ENCODE measurements at places on chromosomes 12 and 14.

GRCh38 chr14:96249029-96249428 lies 7.0 kb upstream of the BDKRB1 start:
- no peak for DNase-seq

DNA sequence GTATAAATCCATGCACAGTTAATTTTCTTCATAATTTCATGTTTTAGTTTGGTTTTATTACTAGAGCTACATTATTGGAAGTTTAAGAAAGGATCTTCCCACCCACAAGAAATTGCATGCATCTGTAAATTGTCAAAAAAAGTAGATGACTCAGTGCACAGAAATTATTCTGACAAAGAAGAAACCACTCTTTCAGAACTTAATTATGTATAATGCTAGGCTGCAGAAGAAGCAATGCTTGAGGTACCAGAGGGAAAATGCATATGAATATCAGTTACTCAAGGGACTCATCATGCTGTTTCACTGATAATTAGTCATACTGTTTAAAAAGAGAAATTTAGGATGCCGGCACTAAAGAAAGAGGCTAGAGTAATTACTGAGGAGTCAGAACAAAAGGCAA lies 147.0 kb downstream of the SLC16A7 start:
- DNase-seq = no peak

DNA sequence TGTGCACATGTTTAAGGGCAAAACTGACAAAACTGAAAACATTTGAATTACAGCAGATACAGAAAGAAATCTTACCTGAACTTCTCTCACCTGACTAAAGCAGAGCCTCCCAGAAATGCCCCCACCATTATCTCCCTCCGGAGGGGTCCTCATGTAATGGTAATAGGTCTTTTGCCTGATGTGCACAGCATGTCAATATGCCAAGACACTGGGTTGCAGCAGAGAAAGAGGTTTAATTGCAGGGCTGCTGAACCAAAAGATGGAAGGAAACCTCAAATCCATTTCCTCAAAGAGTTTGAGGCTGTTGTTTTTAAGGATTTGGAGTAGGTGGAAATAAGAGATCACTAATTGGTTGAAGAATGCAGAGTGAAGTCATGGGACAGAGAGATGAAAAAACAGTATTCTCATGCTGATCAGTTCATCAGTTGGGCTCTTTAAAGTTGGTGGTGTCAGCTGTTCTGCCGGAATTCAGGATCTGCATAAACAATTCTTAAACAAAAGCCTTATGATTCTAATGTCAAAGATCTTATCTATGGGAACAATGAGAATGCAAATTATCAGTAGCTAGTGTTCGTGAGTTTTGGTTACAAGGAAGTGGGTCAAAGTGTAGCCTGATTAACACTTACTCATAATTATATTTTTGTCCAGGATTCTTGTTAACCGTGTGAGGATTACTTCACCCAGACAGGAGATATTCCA lies 18.2 kb downstream of the ANG start:
- DNase-seq = peak; percentile 59

GRCh38 chr12:70330158-70330557 lies 35.9 kb upstream of the KCNMB4 start:
- DNase-seq = no peak

- no peak for DNase-seq
These were observed 9.0 kb downstream of the ASIC1 start for GRCh38 chr12:50066402-50066801.

- no peak for DNase-seq
These were observed 642 bp downstream of the SLC38A2 start for GRCh38 chr12:46371718-46372543.

DNA sequence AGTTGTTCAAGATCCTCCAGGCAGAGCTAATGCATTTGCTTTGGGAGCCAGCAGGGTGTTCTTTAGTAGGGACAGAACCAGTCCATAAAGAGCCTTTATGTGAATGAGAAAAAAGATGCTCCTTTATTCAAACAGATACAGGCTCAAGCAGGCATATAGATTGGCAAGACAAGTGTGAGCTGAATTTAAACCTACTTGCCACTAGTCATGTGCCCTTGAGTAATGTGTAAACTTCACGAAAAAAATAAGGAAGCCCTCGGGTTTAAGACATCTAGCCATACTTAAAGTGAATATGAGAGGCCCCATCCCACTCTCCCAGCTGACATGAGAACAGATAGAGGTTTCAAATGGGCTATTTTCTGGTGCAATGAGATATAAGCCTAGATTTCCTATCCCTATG lies 43.1 kb upstream of the STRAP start:
- DNase-seq = no peak

DNA sequence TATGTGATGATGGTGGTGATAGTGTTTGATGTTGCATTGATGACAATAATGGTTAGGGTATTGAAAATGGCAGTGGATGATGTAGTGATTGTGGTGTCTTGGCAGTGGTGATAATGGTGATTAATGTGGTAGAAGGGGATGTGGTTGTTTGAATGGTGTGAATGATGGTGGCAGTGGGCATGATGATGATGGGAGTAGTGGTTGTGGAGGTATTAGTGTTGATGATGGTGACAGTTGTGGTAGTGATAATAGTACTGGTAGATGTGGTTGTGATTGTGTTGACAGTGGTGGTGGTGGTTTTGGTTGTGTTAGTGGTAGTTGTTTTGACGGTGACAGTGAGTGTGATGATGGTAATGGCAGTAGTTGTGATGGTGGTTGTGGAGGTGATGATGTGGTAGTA lies 1049.0 kb downstream of the VRK1 start:
- DNase-seq = no peak

DNA sequence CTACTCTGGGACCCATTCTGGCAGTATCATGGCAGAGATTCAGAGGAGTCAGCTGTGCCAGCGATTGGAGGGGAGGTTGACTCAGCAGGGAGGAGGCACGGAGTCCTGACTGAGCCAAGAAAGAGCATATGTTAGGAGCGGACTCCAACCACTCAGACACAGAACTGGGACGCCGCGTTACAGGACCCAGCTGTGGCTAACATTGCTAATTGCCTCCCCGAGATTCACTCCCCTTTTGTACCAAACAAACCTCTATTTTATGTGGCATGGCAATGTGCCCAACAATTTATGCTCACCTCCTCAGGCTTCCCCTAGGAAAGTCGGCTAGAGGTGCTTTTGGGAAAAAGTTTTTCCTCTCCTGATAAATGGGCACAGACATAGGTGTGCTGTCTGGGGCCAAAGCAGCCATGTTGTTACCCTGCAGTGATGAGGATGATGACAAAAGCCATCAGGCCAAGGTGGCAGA lies 15.2 kb upstream of the CLIP1 start:
- DNase-seq = no peak

DNA sequence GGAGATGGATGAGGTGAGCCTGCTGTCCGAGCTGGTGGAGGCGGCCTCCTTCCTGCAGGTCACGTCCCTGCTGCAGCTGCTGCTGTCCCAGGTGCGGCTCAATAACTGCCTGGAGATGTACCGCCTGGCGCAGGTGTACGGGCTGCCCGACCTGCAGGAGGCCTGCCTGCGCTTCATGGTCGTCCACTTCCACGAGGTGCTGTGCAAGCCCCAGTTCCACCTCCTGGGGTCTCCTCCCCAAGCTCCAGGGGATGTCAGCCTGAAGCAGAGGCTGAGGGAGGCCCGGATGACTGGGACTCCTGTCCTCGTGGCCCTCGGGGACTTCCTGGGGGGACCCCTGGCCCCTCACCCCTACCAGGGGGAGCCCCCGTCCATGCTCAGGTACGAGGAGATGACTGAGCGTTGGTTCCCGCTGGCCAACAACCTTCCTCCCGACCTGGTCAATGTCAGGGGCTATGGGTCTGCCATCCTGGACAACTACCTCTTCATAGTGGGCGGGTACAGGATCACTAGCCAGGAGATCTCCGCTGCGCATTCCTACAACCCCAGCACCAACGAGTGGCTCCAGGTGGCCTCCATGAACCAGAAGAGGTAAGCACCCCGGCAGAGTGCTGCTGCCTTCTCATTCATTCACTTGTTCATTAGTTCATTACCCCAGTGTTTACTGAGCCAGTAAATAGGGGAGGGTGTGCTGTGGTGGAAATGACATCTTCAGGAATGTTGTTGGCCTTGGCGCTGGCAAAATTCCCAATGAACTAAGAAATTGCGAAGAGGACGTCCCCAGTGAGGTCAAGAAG lies 774 bp upstream of the MANSC4 start:
- DNase-seq = no peak

DNA sequence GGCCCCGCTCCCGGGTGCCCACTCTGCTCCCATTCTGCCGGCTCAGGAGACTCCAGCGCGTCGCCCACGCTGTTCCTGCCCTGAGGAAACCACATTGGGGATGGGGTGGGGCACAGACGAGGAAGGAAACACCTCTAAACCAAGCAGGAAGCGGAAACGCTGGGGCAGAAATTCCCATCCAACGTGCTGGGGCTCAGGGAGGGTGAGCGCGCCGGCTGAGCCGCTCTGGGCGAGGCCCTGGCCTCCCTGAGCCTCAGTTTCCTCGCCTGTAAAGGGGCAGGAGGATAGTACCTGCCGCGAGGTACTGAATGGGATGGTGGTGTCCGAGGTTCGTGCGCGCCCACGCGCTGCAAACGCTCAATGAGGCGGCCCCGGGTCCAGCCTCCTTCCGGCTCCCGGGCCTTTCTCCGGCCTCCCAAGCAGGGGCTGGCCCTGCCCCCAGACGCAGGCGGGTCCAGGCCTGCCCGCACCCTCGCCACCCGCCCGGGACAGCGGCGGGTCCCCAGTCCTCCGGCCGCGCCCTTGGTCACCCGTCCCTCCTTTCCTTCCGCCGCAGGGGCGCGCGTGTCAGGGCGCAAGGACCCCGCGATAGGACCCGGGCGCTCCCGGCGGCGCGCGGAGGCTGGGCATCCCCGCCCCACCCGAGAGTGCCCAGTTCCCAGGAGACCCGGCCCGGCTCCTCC lies 673 bp downstream of the BEGAIN start:
- DNase-seq = no peak

GRCh38 chr14:67010602-67011001 lies 178.6 kb upstream of the GARIN2 start:
- DNase-seq = no peak

DNA sequence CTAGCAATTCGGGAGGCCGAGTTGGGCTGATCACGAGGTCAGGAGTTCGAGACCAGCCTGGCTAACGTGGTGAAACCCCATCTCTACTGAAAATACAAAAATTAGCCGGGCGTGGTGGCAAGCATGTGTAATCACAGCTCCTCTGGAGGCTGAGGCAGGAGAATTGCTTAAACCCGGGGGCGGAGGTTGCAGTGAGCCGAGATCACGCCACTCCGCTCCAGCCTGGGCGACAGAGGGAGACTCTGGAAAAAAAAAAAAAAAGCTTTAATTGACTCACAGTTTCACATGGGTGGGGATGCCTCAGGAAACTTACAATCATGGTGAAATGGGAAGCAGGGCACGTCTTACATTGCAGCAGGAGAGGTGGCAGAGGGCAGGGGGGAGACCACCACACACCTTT lies 30.6 kb upstream of the SLC2A3 start:
- no peak for DNase-seq

GRCh38 chr14:99316281-99317163 lies 44.5 kb upstream of the BCL11B start:
- no peak for DNase-seq

- DNase-seq = no peak
These were observed 8.9 kb downstream of the COX14 start for GRCh38 chr12:50120953-50121352.

DNA sequence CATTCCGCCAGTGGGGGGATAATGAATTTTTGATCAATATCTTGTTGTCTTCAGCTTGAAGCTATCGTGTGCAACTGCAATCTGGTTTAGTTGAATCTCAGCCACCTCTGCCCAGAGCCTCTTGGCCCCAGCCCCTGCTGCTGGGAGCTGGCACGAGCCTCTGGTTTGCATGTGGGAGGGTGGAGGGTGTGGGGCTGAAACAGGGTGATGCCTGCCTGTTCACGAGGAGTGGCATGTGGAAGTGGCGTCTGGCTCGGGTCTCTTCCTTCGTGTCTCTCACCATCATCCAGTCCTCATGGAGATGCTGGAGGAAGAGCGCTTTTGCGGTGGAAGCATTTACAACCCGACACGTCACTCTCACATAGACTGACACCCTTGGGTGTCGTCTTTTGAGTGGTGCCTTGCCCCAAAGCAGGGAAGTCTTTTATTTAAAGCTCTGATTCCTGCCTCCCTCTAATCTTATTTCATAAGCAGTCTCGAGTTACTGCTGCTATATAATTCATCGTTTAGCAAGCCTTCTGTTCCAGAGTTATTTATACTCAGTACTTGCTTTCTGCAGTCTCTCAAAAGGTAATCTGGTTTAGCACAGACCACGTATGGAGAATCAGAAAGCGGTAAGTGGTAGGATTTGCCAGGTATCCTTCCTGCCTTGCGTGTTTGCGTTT lies 64.5 kb downstream of the AACS start:
- DNase-seq = no peak

DNA sequence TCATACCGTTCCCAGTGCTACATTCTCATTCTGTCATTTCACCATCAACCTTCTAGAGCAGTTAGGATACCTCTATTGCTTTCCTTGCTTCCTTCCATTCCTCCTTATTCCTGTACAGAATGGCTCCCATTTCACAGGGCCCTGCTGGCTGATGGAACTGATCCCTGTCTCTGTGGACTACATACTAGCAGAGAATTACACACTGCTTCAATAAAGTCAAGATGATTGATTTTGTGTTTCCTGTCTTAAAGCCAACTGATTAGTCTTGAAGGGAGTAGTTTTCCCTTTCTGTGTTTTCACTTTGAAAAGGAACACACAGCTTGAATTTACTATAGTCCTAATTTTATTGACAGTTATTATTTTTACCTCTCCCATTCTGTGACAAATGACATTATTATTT lies 130.1 kb downstream of the ST8SIA1 start:
- DNase-seq = no peak

DNA sequence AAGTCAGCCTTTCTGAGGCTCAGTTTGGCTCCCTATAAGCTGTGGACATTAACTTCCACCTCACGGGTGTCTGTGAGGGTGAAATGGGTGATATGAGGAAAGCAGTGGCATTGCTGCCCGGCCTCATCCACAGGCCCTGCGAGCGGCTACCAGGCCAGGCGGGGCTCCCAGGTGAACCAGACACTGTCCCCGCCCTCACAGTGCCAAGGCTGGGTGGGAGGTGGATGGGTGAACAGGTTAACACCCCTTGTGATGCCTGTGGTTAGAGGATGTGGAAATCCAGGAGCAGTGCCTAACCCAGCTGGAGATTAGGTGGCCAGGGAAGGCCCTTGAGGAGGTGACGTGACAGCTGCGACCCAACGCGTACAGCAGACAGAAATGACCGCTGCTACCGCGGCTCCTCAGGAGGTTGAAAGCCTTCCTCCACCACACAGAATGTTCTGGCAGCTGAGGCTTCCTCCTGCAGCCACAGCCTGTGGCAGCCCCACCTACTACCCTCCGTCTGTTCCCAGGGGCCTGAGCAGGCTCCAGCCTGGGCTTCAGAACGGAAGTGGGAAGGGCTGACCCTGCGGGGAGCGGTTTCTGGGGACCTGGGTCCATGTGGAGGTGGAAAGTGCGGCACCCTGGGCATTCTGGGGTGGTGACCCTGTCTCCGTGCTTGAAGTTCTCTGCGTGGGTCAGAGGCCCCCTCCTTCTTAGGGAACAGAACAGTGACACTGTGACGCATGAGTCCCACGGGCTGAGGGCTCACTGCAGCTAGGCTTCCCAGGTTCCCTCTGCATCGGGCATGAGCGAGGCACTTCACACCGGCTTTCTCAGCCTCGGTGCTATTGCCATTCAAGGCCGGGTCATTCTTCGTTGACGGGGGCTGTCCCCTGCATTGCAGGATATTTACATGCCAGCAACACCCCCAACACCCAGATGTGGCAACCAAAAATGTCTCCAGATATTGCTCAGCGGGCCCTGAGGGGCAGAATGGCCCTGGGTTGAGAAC lies 9.7 kb downstream of the MMAB start:
- DNase-seq = no peak
